ENCODE measurements at places on chromosomes 5 and 9.

- no peak for DNase-seq
Measured at GRCh38 chr5:172216345-172216744, 22.4 kb downstream of the EFCAB9 start.

DNA sequence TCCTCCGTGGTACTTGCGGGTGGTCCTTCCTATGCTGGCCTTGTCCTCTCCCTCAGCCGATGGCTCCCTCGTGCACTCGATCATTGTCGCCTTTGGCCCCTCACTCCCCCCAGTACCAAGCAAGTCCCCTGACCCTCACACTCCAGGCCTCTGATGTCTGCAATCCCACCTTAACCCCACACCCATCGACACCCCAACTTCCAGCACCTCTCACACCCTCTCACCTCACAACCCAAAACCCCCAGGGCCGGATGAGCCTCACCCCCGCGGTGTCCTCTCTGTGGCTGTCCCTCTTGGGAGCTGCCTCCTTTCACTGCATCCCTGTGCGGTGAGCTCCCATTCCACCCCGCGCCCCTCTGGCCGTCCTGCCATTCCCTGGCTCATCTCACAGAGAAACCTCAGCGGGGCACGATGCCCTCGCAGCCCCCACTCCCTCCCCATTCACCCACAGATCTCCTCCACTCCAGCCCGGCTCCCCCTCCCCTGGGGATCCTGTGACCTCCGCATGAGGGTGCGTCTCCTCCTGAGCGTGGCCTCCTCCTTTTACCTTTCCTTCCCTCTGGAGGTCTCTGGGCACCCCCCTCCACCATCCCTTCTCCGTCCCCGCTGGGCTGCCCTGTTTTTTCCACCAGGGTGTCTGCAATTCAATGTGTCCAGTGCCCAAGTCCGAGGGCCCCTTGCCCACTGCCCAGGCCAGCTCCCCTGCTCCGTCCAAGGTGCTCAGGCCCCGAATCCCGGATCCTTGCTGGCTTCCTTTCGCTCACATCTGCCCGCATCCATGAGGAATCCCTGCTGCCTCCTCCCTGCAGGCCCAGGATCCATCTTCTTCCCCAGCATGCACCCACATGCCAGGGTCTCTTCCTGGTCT lies 15.8 kb upstream of the RNU6ATAC start:
- no peak for DNase-seq

- no peak for DNase-seq
Measured at GRCh38 chr5:151085517-151086041, 4.7 kb upstream of the TNIP1 start.

GRCh38 chr5:140245341-140245740 lies 57.6 kb downstream of the PFDN1 start:
- no peak for DNase-seq

DNA sequence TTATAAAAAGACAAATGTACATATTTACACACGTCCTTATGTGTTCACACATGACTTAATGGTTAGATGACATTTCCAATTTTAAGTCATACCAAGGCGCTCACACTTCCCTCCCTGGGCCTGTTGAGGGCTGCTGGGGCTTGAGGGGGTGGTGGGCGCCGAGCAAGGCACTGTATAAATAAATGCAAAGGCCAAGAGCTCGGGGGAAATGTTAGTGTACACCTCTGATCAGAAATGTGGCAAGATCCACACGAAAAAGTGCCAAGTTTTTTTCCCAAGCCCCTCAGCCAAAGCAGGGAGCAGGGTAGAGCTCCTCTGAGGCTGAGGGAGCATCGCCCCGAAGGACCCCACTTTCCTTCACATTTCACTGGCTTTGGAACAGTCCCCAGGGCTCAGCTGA lies 7.5 kb downstream of the IRF1 start:
- DNase-seq, result no peak

- no peak for DNase-seq
Measured at GRCh38 chr5:36602704-36603321, 3.6 kb upstream of the SLC1A3 start.

DNA sequence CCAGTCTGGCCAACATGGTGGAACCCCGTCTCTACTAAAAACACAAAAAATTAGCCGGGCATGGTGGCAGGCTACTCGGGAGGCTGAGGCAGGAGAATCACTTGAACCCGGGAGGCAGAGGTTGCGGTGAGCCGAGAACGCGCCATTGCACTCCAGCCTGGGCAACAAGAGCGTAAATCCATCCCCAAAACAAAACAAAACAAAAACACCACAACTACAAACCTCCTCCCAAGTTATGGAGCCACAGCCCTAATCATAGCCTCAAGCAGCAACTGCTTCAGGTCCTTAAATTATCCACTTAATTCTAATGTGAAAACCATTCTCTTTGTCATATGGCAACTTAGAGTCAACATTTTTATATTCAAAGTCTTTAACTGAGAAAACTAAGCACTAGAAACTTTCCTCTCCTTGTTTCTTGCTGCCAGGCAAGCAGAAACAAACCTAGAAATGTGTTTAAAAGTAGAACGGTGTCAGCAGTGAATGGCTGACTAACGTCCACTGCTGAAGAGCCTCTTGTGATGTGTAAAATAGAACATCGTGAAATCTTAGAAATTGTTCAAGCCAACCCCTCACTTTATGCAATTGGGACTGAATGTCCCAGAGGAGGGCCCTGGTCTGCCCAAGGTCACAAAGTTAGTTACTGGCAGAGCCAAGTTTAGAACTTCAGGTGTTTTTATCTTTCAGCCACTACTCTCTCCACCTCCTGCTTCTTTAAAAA lies 5.7 kb downstream of the TMEM245 start:
- no peak for DNase-seq

DNA sequence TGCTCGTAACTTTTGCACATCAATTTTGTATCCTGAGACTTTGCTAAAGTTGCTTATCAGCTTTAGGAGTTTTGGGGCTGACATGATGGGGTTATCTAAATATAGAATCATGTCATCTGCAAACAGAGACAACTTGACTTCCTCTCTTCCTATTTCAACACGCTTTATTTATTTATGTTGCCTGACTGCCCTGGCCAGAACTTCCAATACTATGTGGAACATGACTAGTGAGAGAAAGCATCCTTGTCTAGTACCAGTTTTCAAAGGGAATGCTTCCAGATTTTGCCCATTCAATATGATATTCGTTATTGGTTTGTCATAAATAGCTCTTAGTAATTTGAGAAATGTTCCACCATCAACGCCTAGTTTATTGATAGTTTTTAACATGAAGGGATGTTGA lies 65.4 kb upstream of the CDH12 start:
- DNase-seq, result no peak

GRCh38 chr5:95861221-95861863 lies 38.8 kb upstream of the GLRX start:
- no peak for DNase-seq

Measured in stimulated activated CD8-positive, alpha-beta memory T cell treated with anti-CD3 and anti-CD28 coated beads, Interleukin-7, amount 100 ng/mL, for 48 hours (primary cell).